ENCODE measurements at places on chromosomes 4 and X. TPM values are rescaled to one million over a fixed set of nuclear protein-coding genes. Genes with fewer than 3 reads are reported as not detected.

Gene ATP1B4
- total RNA-seq: not detected

Gene PCDH11X
- not detected for total RNA-seq

Gene MAP7D2
- total RNA-seq: 0.37 TPM

Gene MMRN1
- total RNA-seq: not detected

Gene PPEF2
- not detected for total RNA-seq

Gene ARHGAP36
- total RNA-seq: not detected

All from subcutaneous preadipocyte (primary cell).